ENCODE measurements at places on chromosomes 1 and 21.

DNA sequence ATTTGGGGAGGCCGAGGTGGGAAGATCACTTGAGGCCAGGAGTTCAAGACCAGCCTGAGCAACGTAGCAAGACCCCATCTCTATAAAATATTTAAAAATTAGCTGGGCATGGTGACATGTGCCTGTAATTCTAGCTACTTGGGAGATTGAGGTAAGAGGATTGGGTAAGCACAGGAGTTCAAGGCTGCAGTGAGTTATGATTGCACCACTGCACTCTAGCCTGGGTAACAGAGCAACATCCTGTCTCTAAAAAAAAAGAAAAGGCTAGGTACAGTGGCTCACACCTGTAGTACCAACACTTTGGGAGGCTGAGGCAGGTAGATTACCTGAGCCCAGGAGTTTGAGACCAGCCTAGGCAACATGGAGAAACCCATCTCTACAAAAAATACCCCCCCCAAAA, 35.7 kb upstream of the RCC1 start:
- DNase-seq, result no peak

- no peak for DNase-seq
Observed at GRCh38 chr1:44851308-44851707, 8.3 kb upstream of the PTCH2 start.

- DNase-seq, result no peak
Observed at GRCh38 chr1:172870901-172871606, 179.7 kb downstream of the TNFSF18 start.

GRCh38 chr1:4797429-4797828, 143.0 kb downstream of the AJAP1 start:
- no peak for DNase-seq

DNA sequence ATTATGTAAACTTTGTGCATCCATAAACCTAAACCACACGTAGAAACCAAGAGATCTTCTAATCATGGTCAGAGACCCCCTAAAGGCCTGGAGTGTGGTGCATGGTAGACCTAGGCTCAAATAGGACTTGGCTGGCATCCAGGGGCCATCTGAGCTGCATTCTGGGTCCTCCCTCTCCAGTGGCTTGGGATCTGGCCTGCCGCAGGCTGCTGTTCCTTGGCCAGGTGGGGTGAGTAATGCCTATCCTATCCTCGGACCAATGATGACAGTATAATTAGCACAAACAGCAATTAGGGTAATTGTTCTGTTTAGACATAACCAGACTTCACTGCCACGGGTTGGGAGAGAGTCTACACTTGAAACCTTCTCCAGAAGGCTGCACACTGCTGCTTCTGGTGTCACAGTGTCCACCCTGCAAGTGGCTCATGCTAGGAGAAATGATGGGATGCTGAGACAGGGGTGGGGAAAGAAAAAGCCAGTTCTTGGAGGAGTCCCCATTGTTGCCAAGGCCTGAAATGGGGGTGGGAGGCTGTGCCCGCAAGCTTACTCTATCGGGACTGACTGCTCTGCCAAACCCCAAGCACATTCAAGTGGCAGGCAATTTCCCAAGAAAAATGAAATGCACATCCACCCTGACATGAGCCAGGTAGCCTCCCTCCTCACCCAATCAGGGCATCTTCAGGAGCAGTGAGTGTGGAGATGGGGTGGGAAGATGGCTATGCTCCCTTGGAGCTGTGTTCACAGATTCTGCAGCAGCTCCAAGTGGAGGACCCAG, 12.5 kb upstream of the PKP1 start:
- DNase-seq, result no peak

DNA sequence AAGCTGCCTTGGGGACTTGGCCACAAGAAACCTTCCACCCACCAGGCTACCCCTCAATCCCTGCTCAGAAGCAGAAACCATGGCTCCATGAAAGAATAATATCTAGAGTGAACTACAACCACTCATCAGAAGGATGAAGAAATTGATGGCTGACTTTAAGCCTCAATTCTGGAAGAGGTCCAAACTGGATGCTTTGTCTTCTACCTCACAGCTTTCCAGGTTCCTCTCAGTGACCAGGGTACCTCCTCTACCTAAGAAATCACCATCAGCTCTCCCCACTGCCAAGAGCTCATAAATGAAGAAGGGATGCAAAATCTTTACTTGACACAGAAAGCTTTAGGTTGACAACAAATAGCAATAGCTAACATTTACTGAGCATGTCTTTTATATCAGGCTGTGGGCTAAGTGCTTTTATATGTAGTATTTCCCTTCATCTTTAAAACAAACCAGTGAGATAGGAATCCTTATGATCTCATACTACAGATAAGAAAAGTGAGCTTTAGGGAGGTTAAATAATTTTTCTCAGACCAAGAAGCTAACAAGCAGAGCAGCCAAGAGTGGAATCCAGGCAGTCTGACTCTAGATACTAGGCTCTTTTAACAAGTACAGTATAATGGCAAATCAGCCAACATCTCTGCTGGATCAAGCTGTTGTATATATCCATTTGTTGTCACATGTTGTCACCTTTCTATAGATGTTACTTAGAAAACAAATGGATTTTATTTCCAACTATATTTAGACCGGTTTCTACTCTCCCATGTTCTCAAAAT, 243.0 kb upstream of the SGIP1 start:
- no peak for DNase-seq

GRCh38 chr1:162139211-162139610, 69.7 kb downstream of the NOS1AP start:
- no peak for DNase-seq

GRCh38 chr1:216804111-216804510, 80.9 kb upstream of the ESRRG start:
- no peak for DNase-seq

DNA sequence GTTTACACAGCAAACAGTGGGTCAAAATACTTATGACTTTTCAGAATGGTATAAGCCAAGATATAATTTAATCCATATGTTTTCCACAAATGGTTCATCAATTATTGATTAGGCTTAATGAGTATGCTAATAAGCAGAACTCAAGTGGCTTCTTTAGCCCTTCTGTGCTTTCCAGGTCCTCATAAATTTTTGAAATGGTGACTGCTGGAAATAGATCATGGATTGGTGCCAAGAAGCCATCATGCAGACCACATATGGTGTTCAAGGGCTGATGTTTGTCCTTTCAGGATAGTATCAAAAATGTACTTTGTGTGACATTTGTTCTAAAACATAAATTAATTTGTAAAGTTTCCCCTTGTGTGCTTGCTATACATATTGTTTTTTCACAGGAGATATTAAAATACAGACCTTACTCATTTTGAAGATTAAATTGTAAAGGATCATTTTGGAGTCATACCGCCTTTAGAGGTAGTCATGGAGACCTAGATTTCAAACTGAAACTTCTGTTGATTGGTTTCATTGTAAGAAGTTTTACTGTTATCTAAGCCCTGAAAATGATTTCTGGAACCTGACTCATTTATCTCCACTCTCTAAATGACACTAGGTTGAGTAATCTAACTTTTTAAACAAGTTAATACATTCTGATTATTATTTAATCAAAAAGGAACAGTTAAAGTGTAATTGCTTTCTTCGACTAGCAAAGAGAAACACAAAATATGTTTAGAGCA, 507.9 kb downstream of the PLA2G4A start:
- DNase-seq, result no peak

- no peak for DNase-seq
Observed at GRCh38 chr1:208004851-208005250, 93.9 kb upstream of the CD34 start.

GRCh38 chr21:41364308-41364707, 2.5 kb downstream of the MX2 start:
- no peak for DNase-seq

- no peak for DNase-seq
Observed at GRCh38 chr1:29576510-29576909, 340.2 kb downstream of the PTPRU start.

- peak; percentile 83 for DNase-seq
Observed at GRCh38 chr1:156445789-156446263, 54.7 kb downstream of the MEF2D start.

GRCh38 chr1:162357681-162358266, 18.9 kb downstream of the SPATA46 start:
- DNase-seq, result no peak

- no peak for DNase-seq
Observed at GRCh38 chr1:214224611-214225354, 56.2 kb upstream of the SMYD2 start.

- DNase-seq, result no peak
Observed at GRCh38 chr1:55720261-55720660, 505.1 kb upstream of the USP24 start.

DNA sequence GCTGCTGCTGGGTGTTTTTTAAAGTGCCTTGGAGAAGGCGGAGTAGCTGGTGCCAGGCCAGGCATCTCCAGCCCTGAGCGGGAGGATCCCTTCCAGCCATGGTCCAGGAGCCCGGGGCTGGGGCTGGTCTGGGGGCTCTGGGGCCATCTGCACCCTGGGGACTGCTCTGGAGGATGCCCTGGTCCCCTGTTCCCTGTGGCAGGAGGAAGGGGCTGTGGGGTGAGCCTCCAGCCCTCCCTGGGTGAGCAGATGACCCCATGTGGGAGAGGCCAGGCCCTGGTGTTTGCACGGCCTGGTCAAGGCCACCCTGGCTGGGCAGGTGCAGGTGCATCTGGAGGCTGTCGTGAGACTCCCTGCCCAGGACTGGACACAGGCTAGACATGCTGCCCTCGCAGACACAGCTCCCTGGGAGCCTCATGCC, 56.7 kb downstream of the SLX9 start:
- DNase-seq, result no peak

DNA sequence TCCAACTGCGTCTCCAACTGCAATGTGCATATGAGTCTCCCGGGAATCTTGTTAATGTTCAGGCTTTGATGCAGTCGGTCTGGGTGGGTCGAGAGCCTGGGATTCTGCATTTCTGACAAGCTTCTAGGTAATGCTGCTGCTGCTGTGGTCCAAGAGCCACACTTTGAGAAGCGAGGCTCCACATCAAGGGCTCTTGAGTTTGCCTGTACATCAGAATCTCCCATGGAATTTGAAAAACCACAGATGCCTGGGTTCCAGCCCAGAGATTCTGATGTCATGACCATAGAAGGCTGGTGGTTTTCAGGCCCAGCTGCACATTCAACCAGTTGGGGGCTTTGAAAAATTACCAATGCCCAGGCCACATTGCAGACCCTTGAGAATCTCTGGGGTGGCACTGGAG, 93.9 kb upstream of the TARDBP start:
- no peak for DNase-seq

DNA sequence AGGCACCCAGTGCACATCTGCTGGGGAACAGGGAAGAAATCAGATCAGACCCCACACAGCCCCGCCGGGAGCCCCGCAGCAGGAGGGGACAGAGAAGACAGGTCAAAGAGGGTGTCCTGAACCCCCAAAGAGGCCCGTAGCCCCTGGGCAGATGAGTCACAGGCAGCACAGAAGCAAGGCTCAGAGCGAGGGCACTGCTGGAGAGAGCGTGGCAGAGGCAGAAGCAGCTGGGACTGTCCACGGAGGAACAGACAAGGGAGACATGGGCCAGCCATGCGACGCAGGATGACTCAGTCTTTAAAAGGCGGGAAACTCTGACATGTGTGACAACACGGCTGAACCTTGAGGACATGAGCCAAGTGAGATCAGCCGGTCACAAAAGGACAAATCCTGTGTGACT, 14.5 kb upstream of the PRDM16 start:
- DNase-seq, result no peak

DNA sequence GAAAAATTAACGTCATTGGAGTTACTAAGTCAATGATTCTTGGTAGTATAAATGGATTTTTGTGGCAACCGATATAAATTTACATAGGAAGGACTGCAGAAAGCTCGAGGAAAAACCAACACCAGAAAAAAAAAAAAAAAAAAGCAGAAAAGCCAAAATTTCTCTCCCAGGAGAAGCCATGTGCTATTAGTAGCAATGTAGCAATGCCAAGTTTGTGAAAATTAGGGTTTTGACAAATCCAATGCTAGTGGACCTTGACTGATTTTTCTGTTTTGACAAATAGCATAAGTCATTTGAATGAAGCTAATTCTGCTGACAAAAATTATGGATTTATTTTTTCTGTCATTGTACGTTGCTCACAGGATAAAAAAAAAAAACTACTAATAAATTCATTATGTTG, 1561.9 kb downstream of the MRPL39 start:
- no peak for DNase-seq

Measured in stimulated activated CD4-positive, alpha-beta T cell treated with anti-CD3 and anti-CD28 coated beads, Interleukin-1b, Interleukin-23, amount 100 ng/mL, for 48 hours (primary cell).